ENCODE measurements at places on chromosomes 2 and 18. TPM values are rescaled to one million over a fixed set of nuclear protein-coding genes. Genes with fewer than 3 reads are reported as not detected.

IGFBP5 gene
- total RNA-seq: 139 TPM

ZNF521 gene
- 16.4 TPM for total RNA-seq

BUB1 gene
- total RNA-seq: 2.9 TPM

GALR1 gene
- total RNA-seq: 0.03 TPM

DNA sequence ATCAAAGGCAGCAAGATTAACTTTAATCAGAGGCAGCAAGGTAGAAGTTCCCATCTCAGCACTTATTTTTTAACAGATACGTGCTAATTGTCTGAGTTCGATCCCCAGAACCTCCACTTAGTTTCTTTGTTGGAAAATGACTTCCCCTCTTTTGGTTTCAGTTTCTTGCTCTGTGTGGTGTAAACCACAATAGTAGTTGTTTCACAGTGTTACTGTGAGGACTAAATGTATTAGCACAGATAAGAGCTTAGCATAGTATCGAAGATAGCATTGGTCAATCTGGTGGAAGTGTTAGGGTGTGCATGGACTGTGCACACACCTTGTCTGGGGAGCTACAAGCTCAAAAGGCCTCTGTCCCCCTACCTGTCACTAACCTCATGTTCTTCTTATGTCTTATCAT is 988.3 kb upstream of the GYPC start:
- no peak for DNase-seq
- H3K36me3 ChIP-seq: no peaks in the 10 kb centered on the region
- H3K4me3 ChIP-seq: no peak overlapping the region
- no peaks in the 10 kb centered on the region for H3K4me1 ChIP-seq

GRCh38 chr18:77736842-77737241 is 487.2 kb downstream of the GALR1 start:
- H3K27me3 ChIP-seq: peaks cover 2% of the 10 kb centered on the region
- H3K4me1 ChIP-seq: no peaks in the 10 kb centered on the region
- H3K27ac ChIP-seq: no peak overlapping the region
- no peak overlapping the region for H3K4me3 ChIP-seq

GRCh38 chr2:159617100-159617499 is 752 bp upstream of the BAZ2B start:
- H3K4me1 ChIP-seq: peaks cover 7% of the 10 kb centered on the region
- H3K4me3 ChIP-seq: no peak overlapping the region
- no peaks in the 10 kb centered on the region for H3K36me3 ChIP-seq
- peak overlapping the region; percentile 92 for H3K27ac ChIP-seq
- peak; percentile 82 for DNase-seq

GRCh38 chr2:7880566-7880965 is 801.3 kb upstream of the ID2 start:
- H3K4me3 ChIP-seq: no peak overlapping the region
- peaks cover 34% of the 10 kb centered on the region for H3K4me1 ChIP-seq

DNA sequence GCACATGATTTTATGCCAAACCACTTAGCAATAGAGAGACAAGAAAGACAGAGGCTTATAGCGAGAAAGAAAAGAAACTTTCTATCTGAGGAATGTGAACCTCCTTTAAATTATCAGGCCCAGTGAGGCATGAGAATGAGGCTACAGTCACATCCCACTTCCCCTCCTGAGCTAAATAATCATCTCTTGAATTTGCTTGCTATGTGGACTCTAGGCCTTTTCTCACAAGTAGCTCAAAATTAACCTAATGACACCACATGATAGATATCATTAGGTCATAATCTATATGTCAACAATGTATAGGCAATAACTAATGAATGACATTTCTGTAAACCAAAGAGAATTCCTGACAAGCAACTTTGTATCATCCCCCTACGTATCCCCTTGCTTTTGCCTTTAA is 301.5 kb upstream of the MGAT5 start:
- H3K4me1 ChIP-seq: no peaks in the 10 kb centered on the region
- H3K27ac ChIP-seq: no peak overlapping the region
- no peak overlapping the region for H3K4me3 ChIP-seq
- H3K36me3 ChIP-seq: no peaks in the 10 kb centered on the region
- no peaks in the 10 kb centered on the region for H3K27me3 ChIP-seq
- no peak for DNase-seq

DNA sequence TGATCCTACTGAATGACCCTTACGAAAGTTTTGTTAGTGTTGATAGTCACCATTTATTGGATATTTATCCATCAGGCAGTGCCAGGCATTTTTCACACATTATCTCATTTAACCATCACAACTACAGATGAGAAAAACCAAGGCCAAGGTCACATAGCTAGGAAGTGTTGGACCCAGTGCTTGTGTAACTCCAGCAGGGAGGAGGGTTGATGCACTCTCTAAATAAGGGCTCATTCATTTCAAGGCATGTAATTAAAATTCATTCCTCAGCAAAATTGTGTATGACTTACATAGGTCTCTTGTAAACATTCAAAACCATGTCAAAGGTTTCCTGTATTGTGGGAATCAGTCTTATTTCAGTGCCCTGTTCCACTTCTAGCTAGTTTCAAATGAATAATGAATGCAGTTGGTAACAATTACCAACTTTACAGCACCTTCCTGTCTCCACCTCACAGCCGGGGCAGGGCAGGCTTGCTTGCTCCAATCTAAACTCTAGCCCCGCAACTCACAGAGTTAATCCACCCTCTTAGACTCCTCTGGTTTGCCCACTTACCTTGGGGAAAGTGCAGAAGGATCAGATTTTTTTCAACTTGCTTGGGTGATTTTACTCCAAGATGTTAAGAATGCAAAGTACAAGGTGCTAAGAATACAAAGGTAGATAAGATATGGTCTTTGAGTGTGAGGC is 5.8 kb upstream of the MAPRE3 start:
- no peak overlapping the region for H3K27ac ChIP-seq
- H3K4me1 ChIP-seq: no peaks in the 10 kb centered on the region
- no peak for DNase-seq
- H3K4me3 ChIP-seq: no peak overlapping the region

DNA sequence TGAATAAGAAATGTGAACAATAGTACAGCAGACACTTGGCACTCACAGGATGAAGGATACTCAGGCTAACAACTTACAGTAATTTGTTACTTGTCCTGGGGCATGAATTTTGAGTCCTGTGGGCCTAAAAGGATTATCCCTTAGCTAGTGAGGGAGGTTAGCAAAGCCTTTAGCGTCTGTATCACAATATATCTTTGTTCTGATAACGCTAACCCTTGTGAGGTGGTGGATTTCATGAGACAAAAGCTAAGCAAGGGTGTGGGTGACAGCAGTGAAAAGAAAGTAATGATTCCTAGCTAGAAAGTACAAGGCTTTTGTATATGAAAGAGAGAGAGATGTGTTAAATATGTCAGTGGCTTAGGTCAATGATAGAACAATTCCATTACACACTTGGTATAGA is 46.8 kb upstream of the TTC21B start:
- no peaks in the 10 kb centered on the region for H3K36me3 ChIP-seq
- H3K27ac ChIP-seq: no peak overlapping the region
- no peak overlapping the region for H3K4me3 ChIP-seq

- no peaks in the 10 kb centered on the region for H3K27me3 ChIP-seq
- H3K4me1 ChIP-seq: peaks cover 2% of the 10 kb centered on the region
- H3K36me3 ChIP-seq: no peaks in the 10 kb centered on the region
- no peak overlapping the region for H3K27ac ChIP-seq
- no peak overlapping the region for H3K4me3 ChIP-seq
- DNase-seq: no peak
Measured at GRCh38 chr2:3214065-3214464, 163.6 kb downstream of the EIPR1 start.

- DNase-seq: no peak
- no peaks in the 10 kb centered on the region for H3K27me3 ChIP-seq
- H3K27ac ChIP-seq: no peak overlapping the region
- H3K36me3 ChIP-seq: no peaks in the 10 kb centered on the region
- peaks cover 3% of the 10 kb centered on the region for H3K4me1 ChIP-seq
Measured at GRCh38 chr2:224377751-224378700, 23.9 kb downstream of the FAM124B start.
